ENCODE measurements at places on chromosomes 4 and X. TPM values are rescaled to one million over a fixed set of nuclear protein-coding genes. Genes with fewer than 3 reads are reported as not detected.

HTR2C gene
- not detected for total RNA-seq

ENAM gene
- total RNA-seq, result not detected

KLB gene
- total RNA-seq, result 0.13 TPM

C1QTNF7 gene
- not detected for total RNA-seq

APLN gene
- total RNA-seq, result 0.71 TPM

MID1 gene
- 47.8 TPM for total RNA-seq

UGT2B17 gene
- not detected for total RNA-seq

IL13RA2 gene
- total RNA-seq, result not detected

KCTD8 gene
- total RNA-seq, result not detected

POU3F4 gene
- not detected for total RNA-seq

LRRC66 gene
- not detected for total RNA-seq

F8A2 gene
- total RNA-seq, result not detected

FAM47E gene
- 0.08 TPM for total RNA-seq

EREG gene
- total RNA-seq, result 38.9 TPM

CXCR3 gene
- not detected for total RNA-seq

PLAC8 gene
- 1.3 TPM for total RNA-seq

KLHL2 gene
- 11.5 TPM for total RNA-seq

CXXC4 gene
- total RNA-seq, result not detected

MAPK10 gene
- total RNA-seq, result 0.50 TPM

CXCL5 gene
- 60.7 TPM for total RNA-seq

Measured in A549 treated with CpdA at 1 μM for 4 hours (cell line).